NCI-H524 (cell line): ENCODE measurements at places on chromosomes 3 and 15.
A peak's percentile ranks its signal among the peaks of the same experiment; 100 is the strongest.

GRCh38 chr3:155037508-155038202 is 42.5 kb upstream of the MME start:
- DNase-seq = no peak

DNA sequence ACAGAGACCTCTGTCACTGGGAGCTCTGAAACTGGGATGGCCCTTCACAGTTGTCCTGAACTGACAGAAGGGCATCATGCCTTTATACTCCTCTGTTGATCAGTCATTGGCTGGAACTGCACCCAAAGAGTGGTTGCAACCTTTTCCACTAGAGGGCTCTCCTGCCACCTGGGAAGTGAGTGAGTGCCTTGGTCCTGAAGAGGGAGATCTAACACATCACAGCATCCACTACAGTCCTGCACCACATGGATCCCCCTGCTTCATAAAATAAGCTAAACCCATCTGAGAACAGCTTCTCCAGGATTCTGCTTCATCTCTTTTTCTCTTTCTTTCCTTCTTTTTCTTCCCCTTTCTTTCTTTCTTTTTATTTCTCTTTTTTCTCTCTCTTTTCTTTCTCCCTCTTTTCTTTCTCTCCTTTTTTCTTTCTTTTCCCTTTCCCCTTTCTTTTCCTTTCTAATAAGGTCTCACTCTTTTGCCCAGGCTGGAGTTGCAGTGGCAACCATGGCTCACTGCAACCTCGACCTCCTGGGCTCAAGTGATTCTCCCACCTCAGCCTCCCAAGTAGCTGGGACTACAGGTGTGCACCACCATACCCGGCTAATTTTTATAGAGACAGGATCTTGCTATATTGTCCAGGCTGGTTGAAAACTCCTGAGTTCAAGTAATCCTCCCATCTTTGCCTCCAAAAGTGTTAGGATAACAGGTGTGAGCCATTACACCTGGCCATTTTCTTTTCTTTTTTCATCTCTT is 42.8 kb upstream of the RAF1 start:
- DNase-seq = peak; percentile 88

GRCh38 chr15:76932135-76932966 is 802 bp downstream of the RCN2 start:
- DNase-seq = no peak

DNA sequence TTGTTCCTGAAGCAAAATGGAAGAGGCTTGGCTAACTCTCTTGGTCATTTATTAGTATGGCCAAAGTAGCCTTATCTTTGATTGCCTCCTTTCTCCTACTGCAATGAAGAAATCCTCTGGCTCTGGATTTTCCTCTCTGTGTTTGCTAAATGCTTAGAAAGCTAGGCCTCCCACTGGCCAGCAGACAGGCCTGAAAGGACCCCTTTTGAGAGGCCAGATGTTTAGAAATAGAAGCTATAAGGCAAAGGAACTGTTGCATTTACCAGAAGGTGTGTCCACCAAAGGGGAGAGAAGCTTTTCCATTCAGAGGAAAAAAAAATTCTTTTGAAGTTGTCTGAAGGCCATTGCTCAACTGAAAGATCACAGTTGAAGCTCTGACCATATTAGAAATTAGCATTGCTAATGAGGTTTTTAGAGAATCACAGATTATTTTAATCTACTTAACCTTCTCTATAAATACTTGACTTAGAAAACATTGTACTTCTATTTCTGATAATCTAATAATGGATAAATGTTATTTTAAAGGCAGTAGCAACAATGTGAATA is 160.8 kb downstream of the SYNPR start:
- no peak for DNase-seq

DNA sequence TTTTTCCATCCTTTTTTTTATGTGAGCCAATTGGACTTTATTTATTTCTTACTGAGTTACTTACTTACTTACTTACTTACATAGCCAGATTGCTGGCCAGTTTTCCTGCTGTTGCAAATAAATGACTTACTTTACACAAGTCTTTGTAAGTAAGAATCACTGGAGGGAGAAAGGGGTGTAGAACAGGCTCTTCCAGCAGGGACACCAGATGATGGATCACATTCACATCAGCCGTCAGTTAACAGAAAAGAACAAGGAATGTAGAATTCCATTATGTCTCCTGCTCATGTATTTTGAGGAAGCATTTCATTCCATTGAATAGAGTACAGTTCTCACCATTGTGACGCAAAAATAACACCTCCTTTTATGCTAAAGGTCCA is 188.6 kb downstream of the FNDC3B start:
- DNase-seq = no peak

DNA sequence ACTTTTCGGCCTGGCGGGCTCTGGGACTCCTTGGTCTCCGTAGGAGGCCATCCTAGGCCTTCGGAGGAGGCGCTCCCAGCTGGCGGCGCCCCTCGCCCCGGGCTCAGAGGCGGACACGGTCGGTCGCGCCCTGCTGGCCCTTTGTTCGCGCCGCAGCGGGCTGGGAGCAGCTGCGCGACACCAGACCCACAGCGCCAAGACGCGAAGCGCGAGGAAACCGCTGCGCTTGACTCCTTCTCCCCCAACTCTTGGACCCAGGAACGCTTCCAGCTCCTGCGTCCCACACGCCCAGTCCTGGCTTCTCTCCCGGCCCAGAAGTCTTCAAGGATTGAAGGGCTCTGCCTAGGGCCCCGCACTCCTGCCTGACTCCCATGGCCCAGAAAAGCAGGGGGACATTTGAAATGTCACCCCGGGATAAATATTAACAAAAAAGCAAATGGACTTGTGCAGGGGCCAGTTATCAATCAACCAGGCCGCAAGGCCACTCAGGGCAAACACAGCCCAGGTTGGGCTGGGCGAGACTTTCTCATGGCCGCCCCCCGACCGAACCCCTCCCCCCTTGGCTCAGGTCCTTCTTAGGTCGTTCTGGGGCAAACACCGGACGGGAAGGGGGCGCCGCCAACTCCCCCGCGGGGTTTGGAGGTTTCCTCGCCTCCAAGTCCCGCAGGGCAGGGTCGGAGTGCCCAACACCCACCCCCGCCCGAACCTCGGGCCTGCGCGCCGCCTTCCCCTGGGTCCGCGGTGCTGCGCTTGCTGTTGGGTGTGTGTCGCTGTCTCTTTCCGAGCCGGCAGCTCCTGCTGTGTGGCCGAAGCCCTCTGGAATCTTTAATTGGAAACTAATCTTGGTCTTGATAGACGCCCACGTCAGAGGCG is 5.1 kb downstream of the ONECUT1 start:
- DNase-seq = peak; percentile 74

GRCh38 chr3:179688850-179689249 is 36.0 kb downstream of the USP13 start:
- no peak for DNase-seq

DNA sequence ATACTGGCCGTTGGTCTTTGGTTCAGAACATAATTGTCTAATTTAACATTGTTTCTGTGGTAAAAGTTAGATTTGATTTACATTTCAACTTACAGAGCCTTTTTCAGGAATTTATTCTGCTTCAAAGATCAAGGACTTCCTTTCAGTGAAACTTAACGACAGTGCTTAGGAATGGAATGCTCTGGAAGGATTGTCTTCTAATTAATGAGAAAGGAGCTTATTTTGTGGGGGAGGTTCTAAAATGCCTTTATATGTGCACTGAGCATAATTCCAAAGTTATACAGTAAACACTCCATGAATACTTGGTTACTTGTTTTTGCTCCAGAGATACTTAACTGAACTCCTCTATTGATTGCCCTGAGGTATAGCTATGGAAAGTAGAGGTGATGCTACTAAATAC is 75.7 kb downstream of the CACNA1D start:
- no peak for DNase-seq

DNA sequence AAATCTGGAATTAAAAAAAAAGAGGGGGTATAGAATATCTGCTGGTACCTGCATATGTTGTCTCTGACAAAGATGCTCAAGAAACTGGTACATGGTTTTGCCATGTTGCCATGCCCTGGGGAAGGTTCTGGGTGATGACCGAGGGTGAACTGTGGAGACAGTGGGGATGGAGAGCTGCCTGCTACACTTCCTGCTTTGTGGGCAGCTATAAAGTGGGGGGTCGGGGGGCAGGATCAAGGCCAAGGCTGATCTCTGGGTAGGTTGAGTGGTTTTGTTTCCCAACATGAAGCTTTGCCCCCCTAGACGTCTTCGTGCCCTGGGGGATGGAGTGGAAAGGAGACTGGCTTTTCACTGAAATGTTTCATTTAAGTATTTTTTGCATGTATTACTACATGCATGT is 74.6 kb downstream of the IQSEC1 start:
- DNase-seq = no peak
